ENCODE measurements at places on chromosomes 2 and 18.

DNA sequence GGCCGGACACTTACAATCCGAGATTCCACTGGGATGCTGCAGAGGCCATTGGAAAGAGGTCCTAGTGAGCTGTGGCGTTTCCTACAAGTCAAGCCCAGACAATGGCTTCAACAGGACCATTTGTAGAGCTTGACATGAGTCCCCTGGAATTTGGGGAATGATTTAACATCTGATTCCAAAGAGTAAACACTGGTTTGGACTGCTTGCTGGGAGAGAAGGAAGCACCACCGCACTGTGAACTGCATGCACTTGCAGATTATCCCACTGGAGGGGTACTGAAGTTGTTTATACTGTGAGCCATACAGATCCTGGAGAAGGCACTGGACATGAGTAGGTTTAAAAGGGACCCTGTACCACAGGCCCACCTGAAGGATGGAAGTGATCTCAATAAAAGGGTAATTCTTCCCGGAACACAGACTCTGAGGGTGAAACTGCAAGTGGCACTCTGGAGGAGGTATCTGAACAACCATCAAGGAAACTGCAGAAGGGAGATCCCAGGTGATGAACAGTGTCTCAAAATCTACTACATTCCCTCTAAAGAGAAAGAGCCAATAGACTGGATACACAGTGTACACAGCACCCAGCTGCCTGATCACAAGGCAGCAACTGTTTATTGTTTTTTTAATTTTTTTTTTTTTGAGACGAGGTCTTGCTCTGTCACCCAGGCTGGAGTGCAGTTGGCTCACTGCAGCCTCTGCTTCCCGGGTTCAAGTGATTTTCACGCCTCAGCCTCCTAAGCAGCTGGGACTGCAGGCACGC lies 4.3 kb upstream of the RAB6C start:
- DNase-seq, result no peak

DNA sequence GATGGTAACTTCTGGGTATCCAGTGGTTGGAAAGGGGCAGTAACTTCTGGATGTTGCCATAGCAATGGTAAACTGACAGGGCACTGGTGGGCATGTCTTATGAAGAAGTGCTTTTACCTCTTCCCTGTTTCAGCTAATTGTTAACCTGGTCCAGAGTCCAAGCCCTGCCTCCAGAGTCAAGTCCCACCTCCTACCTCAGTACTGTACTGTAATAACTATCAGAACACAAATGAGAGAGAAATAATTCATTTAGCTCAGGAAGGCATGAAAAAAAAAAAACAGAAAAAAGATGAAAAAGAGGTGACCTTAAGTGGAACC lies 237.0 kb downstream of the ZNF804A start:
- no peak for DNase-seq

DNA sequence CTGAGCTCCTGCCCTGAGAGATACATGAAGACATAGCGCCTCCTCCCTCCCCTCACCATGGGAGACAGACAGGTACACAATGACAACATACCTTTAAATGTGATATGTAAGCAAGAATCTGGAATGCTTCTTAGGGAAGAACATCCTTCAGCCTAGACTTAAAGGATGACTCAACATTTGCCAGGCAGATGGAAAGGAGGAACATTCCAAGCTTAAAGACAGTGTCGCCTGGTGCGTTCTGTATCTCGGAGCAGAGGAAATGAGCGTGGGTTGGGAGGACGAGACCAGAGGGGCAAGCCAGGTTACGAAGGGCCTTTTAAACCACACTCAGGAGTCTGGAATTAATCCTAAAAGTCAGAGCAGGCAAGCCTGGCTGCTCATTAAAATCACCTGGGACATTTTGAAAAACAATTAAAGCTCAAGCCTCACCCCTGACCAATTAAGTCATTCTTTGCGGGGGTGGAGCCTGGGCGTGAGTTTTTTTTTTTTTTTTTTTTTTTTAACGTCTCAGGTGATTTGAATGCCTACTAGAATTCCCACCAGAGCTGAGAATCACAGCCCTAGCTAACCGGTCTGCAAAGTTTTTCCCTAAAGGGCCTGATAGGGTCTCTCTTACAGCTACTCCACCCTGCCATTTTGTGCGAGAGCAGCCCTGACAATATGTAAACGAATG lies 131.2 kb upstream of the SEC11C start:
- no peak for DNase-seq

DNA sequence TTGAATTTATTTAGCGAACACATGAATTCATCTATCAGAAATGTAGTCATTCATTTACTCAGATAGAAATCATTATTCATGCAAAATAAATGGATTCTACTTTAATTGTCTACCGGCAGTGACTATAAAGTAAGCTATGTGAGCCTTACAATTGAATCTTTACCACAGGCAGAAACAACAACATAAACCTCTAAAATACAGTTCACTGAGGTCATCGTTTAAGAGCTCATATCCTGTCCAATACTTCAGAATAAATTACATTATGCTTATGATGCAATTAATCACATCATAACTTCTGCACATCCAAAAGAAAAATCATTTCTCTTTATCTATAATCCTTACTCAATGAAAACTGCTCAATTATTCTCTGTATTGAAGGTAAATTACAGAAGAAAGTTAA lies 244.7 kb downstream of the HNMT start:
- DNase-seq, result no peak

All from stimulated activated naive B cell treated with anti-CD40 and anti-IgM and Interleukin-4, amounts not matched to agents 10 μg/mL and 1 μg/mL and 100 μg/mL, for 72 hours (primary cell).